ENCODE measurements at places on chromosomes 12 and 14. TPM values are rescaled to one million over a fixed set of nuclear protein-coding genes. Genes with fewer than 3 reads are reported as not detected.
A peak's percentile ranks its signal among the peaks of the same experiment; 100 is the strongest.

DNA sequence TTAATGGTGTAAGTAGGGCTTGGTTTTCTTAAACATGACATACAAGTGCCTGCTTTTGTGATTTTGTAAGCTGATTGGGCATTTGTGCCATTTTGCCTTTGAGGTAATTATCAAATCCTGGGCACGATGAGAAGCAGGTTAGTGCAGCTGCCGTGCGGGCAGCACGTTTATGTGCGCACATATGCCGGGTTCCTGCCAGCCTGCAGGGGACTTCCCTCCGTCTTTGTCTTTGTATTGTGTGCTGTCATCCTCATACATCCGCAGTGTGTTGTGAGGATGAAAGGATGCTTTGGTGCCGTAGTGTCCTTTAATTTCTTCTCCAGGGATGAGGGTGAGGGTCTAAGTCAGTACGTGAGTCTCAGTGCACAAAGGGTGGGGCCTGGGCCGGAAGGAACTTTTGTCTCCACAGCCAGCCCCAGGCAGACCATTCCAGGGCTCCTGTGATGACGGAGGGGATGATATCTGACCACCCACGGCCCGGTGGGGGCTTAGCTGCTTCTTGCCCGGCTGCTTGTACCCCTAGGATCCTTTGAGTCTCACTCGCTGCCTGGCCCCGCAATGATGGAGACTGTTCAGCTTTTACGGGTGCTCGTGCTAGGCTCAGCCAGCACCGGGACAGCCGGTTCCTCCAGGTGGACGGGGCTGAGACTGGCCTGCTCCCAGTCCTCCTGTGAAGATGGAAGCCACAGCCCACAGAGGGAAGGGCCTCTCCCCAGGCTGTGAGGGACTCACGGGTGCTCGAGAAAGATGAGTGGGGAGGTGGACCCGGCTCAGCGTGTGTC, 54.6 kb downstream of the ADGRD1 start:
- no peak for DNase-seq

DNA sequence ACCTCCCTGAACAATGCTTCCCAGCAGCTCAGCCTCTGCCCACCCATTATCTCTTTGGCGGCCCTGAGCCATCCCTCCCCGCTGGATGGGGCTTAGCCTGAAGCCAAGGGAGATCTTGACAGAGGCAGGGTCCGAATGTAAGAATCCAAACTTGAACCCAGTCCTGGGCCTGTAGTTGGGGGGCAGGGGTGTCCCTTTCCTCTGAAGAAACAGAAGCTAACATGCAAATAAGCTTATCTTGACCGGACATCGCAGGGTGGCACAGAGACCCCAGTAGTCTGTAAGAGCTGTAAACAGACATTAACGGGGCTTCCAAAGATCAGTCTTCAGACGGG, 6.0 kb downstream of the DLK1 start:
- DNase-seq = no peak

PLA2G1B gene
- polyA plus RNA-seq = not detected

TSPAN11 gene
- 7.9 TPM for polyA plus RNA-seq

DNA sequence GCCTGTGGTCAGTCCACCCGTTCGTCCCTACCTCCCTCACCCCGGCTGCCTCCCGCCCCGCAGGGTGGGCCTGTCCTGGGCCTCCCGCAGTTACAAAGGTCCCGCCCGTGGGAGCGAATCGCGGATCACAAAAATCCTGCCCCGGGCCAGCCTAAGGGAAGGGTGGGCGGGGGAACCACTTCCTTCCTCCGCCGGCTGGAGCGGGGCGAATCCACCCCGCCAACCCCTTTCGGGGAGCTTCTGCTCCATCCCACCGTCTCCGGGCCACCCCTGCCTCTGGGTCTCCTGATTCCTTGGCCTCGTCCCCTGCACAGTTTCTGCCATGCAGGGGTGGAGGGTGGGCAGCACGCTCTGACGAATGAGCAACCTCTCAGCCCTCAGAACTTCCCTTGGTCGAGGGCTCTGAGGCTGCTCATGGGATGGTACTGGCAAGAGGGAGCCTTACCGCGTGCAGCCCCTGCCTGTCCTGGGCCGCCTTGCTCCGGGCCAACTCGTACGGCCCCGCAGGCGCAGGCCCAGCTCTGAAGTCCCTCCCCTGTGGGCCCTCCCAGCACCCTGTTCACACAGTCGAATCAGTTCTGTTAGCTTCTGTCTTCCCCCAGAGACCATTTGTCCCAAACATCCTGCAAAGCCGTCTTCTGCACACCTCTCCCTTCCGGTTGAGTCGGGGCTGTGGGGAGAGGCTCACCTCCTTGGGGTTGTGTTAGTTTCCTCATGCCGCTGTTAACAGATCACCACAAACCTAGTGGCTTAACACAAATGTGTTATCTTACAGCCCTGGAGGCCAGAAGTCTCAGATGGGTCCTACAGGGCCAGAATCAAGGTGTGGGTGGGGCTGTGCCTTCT, 589 bp upstream of the HVCN1 start:
- peak; percentile 64 for DNase-seq

DNA sequence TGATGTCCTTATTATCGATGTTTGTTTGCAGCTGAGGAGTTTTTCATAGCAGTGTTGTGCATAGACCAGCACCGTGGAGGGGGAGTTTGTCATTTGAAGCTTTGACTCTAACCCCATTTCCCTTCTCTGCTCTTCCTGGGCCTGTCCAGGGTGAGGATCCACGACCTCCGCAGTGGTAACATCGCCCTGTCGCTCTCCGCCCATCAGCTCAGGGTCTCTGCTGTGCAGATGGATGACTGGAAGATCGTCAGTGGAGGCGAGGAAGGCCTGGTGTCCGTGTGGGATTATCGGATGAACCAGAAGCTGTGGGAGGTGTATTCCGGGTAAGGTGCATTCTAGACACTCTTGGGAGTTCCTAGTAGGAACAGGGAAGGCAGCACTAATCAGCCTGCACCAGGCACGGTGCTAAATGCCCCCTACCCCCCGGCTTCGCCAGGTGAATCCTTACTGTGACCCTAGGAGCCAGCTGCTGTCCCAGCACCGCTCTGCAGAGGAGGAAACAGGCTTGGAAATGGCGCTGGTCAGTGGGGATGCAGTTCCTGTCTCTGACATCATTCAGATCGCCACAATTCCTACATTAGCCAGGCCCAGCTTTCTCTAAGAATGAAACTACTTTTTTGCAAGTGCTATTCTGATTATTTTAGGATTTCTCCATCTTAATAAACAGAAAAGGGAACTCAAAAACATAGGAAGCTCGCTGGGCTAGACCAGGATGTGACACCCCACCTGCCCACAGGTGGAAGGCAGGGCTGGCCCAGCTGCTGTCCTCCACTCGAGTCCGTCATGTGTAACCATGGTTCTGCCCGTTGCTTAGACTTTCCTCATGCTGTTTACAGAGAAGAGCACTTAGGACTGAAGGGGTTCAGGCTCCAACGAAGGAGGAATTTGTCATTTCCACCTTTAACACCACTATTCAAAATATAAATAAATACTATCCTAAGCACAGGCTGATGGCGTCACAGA, 74.9 kb downstream of the TESC start:
- no peak for DNase-seq

DNA sequence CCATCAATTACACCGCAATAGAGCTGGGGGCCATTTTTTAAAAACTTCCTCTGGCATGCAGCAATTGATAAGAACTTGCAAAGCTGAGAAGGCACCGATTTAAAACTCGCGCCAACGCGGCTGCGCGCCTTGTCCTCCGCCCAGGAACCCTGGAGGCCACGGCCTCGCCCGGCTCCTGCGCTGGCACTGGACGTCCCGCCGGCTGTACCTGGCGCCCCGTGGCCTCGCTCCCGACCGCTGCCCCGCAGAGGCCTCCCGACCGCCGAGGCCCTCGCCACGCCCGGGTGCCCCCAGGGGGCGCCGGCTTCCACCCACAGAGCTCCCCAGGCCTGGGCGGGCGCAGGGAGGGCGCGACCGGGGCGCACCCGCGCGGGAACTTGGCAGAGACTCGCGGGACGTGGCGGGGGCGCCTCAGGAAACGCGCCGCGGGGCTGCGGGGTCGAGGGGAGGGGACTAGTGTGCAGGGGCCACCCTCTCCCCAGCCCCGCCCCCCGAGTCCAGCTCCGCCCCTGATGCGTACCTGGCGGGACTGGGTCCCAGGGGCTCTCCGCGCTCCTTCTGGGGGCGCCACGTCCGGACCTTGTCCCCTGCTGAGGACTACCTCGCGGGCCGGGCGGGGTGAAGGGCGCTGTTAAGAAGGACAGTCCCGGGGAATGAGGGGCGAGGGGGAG, 65.7 kb downstream of the TNFAIP2 start:
- no peak for DNase-seq

- no peak for DNase-seq
Observed at GRCh38 chr14:100410056-100410565, 87.0 kb downstream of the SLC25A47 start.

DNA sequence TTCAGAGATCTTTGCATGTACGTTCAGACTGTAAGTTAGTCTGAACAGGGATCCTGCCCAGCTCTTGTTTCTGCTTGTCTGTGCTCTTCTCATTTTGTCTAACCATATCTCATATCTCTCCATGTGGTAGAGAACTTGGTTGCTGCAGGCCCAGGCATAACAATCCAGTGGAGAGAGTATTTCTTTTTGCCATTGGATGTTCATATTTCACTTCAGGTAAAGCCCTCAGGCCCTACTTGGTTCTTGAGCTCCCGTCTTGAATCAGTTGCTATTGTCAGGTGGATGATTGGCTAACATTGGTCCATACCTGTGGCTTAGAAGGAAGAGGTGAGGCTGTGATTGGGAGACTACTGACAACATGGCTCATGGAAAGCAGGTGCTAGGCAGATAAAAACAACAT, 357.7 kb upstream of the FLRT2 start:
- no peak for DNase-seq

DNA sequence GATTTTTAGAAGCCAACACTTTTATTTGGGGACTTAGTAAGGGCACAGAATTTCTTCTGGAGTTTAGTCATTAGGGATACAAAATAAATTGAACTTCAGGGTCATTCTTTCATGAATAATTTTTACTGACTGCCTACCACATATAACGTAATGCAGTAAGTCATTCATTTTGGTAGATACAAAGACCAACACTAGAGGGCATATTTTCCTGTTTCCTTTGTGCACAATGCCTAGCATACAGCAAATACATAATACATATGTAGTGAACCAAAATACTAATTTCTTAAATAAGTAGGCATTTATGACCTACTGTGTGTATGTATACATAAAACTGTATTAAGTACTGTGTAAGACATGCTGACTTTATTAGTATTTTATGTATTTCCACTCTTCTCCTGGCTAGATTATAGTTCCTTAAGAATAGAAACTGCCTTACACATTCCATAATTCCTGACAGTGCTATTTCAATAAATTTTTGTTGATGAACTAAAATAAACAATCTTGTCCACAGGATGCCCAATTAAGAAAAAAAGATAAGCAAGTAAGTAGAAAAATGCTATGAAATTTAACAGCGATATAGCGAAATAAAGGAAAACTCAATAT, 47.9 kb downstream of the PPP1R12A start:
- DNase-seq = peak; percentile 46

- no peak for DNase-seq
Observed at GRCh38 chr12:96239711-96240635, 45.8 kb downstream of the ELK3 start.

SLC25A29 gene
- 51.5 TPM for polyA plus RNA-seq

DNA sequence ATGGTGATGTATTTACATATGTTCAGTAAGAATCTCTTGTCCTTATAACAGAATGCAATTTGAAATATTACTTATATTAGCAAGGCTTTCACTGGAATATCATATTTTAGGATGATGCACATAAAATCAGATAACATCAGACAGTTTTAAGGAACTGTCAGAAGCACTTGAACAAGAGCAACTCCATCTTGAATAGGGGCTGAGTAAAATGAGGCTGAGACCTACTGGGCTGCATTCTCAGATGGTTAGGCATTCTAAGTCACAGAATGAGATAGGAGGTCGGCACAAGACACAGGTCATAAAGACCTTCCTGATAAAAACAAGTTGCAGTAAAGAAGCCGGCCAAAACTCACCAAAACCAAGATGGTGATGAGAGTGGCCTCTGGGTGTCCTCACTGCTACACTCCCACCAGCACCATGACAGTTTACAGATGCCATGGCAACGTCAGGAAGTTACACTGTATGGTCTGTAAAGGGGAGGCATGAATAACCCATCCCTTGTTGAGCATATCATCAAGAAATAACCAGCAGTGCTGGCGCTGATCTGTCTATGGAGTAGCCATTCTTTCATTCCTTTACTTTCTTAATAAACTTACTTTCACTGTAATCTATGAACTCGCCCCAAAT, 27.6 kb upstream of the ETV6 start:
- no peak for DNase-seq

- DNase-seq = peak; percentile 39
Observed at GRCh38 chr12:14366209-14367039, 942 bp downstream of the ATF7IP start.

DNA sequence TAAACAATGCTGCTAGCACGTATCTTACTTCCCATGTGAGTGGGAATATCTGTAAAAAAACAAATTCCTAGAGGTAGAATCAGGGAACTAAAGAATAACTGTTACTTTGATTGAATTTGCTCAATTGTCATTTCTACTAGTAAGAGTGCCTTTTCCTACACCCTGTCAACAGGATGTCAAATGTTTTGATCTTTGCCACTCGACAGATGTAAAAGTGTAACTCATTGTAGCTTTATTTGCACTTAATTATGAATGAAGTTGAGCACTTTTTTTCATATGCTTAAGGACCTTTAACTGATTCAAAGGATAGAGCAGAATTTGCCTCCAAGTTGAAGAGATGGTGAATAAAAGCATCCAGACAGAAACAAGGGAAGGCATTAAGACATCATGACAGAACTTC, 104.5 kb downstream of the PPP1R12A start:
- DNase-seq = no peak

SLCO1B1 gene
- not detected for polyA plus RNA-seq

GPRC5A gene
- polyA plus RNA-seq = 1.1 TPM

DNA sequence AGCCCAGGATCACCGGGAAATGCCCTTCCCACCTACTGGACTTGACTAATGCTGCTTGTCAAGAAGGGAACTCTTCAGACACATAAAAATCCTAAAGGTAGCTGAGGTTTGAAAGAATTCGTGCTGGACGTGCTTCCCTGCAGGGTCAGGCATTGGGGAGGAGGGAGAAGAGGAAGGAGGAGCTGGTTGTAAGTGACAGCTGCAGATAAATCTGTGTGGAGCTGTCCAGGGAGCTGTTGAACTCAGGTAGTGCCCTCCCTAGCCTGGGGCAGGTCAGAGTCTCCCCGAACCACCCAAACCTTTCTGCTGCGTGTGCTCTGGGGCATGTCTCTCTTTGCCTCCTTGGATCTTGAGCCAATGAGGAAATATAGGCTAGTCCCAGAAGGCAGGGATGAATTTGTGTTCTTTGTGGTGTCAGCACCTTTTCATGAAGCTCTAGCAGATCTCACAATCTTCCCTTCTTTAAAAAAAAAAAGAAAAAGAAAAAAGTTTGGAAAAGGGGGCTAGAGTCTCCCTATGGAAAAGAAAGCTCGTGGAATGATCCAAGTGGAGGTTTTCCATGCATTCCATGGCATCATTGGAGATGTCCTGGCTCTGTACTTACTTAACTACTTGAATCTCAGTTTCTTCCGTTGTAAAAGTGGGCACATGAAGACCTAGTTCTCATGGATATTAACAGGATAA, 23.6 kb upstream of the FOS start:
- no peak for DNase-seq

DNA sequence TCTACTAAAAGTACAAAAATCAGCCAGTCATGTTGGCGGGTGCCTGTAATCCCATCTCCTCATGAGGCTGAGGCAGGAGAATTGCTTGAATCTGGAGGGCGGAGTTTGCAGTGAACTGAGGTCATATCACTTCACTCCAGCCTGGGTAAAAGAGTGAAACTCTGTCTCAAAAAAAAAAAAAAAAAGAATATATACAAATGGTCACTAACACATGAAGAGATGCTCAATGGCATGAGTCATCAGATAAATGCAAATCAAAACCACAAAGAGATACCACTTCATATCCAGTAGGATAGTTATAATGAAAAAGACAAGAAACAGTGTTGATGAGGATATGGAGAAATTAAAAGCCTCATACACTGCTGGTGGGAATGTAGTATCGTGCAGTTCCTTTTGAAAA, 33.6 kb upstream of the METAP2 start:
- DNase-seq = no peak

All from muscle of back (tissue), 13 donors.